T47D (cell line): ENCODE measurements at places on chromosomes 13 and 19.

GRCh38 chr19:39778763-39779162 is at the start of gene LEUTX:
Gene LEUTX (plus strand): TSS chr19:39778854. CDS start chr19:39778921, 67 bp downstream.
- DNase-seq, result no peak

DNA sequence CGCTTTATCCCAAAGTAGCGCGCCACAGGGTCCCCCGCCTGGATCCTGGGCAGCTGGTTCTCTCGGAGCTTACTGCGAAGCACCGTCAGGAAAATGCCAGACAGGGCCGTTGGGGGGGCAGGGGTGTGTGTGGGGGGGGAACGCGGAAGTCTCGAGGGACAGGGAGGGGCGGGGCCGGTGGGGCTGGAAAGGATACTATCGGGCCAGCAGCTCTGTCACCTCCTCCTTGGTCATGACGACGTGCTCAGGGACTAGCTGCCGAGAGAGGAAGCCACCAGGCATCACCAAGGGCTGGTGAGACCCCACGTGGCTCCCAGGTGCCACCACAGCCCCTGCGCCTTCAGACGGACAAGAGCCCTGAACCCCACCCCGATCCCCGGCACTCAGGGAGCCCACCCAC is 5.3 kb downstream of the POLR2E start:
- no peak for DNase-seq

DNA sequence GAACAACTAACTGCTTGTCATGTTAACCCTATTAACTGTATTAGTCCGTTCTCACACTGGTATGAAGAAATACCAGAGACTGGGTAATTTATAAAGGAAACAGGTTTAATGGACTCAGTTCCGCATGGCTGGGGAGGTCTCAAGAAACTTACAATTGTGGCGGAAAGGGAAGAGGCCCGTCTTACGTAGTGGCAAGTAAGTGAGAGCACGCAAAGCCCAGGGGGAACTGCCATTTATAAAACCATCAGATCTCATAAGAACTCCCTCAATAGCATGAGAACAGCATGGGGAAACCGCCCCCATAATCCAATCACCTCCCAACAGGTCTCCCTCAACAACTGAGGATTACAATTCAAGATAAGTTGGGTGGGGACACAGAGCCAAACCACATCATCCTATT is 34.7 kb downstream of the PHF11 start:
- no peak for DNase-seq

DNA sequence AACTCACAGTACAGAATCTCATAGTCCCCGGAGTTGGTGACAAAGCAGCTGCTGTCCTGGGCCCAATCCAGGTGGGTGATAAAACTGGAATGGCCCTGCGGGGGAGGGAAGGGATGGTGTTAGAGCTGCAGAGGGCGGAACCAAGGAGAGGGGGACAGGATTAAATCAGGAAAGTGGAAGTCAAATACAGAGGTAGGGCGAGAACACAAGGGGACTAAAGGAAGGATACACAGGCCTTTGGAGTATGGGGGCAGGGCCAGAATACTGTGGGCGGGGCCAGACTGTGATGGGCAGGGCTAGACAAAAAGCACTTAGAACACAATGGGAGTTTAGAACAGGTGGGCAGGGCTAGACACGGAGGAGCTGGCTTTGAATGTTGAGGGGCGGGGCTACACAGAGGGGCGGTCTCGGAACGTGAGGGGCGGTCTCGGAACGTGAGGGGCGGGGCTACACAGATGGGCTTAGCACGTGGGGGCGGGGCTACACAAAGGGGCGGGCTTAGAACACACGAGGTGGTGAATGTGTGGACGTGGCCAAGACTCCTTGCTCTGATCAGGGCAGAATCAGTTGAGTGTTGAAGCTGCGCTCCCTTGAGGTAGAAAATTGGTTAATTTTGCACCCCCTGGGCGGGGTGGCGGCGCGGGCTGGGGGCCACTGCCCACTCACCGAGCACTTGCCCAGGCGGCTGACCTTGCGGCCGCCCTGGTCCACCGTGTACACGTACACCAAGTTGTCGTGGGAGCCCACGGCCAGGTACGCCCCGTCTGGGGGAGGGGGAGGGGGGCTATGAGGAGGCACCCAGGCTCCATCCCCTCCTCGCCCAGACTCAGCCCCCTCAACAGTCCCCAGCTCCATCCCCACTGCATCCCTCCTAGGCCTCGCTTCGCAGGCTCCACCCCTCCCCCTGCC is 14.0 kb upstream of the GPR4 start:
- peak; percentile 83 for DNase-seq

DNA sequence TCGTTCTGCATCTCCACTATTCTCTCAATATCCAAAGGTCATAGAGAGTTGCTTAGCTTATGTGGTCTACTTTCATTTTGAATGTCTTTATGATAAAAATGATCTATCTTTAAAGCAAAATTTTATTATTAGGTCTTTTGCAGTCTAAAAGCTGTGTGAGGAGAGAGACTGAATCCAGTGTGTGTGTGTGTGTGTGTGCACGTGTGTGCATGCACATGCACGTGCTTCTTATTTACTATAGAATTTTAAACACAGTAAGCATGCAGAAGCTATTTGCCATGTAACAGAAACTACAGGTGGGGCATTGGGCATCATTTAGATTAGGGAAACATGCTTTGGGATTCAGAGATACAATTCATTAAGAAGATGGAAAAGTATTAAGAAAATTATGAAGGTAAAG is 136.0 kb upstream of the SPRY2 start:
- no peak for DNase-seq

DNA sequence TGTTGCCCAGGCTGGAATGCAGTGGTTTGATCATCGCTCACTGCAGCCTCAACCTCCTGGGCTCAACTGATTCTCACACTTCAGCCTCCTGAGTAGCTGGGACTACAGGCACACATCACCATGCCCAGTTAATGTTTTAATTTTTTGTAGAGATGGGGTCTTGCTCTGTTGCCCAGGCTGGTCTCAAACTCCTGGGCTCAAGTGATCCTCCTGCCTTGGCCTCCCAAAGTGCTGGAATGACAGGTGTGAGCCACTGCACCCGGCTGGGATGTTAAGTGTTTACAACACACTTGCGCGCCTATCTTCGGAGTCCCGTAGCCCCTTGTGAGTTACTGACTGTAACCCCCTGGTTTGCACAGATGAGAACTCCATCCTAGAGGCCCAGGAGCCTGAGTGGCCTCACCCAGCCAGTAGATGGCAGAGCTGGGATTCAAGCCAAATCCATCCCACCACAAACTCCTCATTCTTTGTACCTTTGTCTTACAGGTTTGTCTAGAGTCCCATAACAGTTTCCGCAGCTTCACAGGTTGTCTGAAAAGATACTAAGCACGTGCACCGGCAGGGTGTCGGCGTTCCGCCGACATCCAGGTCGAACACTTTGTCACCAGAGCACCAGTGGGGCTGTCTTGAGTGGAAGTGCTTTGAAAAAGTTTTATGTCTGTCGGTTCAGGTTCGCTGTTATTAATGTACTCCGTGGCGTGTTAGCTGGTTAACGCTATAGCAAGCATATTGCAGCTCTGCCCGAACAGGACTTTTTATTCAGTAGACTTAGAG is 14.7 kb downstream of the MAG start:
- no peak for DNase-seq

DNA sequence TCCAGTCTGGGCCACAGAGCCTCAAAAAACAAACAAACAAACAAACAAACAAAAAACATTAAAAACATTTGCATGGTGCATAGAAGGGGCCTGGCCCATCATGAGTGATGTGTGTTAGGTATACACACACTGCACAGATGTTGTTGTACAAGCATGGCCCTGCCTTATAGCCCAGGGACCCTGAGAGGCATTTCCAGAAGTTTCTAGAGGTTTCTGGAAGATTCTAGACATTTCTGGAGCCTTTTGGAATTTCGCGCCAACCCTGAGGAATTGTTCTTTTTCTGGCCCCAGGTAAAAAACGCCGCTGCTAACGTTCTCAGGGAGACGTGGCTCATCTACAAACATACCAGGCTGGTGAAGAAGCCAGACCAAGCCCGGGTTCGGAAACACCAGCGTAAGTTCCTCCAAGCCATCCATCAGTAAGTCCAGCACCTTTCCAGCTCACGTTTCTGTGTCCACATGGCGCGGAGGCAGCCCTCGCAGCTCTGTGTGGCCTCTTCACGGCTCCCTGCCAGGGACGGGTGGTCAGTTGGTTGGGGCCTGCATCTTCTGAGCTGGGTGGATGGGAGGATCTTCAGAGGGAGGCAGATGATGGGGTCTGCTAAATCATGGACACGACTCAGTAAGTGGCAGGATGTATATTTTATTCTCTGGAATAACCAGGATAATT is 18.4 kb upstream of the ARRDC2 start:
- DNase-seq, result no peak

GRCh38 chr13:37546087-37546486 is 52.5 kb downstream of the POSTN start:
- DNase-seq, result no peak

DNA sequence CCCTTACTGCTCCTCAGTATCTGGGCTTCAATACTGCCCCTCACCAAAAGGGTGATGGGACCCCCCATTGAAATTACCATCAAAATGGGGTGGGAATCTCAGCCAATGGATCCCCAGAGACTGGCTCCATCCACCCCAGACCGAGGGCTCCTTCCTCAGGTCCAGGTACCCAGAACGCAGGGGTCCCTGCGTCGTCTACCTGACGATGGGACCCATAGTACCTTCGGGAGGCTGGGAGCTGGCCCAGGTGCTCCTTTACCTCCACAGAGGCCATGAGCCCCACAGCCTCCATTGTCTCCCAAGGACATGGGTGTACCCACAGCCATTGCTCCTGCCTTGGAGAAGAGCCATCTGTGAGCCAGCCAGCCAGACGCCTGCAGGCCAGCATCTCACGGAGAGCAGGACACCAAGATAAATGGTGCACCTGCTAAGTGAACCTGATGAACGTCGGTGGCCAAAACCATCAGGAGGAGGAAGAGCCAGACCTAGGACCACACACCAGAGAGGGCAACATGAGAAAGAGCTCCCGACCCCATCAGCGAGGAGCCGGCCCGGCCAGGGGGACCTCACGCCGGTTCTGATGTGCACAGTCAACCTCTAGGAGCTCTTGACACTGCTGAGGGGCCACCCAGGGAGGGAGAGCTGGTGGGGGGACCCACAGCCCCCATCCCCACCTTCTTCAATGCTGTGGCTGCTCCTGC is 156.8 kb upstream of the SOX1 start:
- DNase-seq, result no peak

DNA sequence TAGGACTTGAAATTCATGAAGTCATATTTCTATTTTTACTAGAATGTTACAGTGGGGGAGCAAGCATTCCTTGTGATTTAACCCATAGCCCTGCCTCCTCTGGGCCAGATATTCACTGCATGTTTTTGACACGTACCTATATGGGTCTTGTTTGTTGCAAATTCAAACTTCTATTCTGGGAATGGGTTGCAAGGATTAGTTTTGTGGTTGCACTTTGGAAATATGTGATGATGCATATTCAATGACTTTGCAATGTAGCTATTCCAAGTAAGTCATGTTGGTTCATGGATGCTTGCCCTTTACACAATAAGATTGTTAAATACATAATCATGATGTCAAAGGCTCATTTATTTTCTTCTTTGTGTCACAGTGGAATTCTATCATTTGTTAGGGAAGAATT is 440.8 kb downstream of the TDRD3 start:
- no peak for DNase-seq

- no peak for DNase-seq
Observed at GRCh38 chr19:47615230-47615629, 6.3 kb downstream of the BICRA start.

- no peak for DNase-seq
Observed at GRCh38 chr13:44117351-44117750, 237.6 kb downstream of the LACC1 start.

DNA sequence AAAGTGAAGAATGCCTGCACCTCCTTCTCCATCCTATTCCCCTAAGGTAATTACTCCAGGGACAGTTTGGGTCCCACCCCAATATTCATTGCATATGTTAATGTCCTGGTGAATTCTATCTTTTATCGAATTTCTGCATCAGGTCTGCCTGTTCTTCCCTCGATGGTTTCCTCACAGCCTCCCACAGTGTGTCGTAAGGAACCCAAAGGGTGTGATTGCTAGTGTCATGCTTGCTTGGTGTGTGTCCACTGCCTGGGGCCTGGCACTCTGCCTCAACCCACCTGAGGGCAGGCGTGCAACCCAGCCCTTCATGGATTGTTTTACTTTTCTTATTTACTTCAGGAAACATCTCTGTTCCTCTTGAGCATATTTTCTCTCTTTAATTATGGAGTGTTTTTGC is 60.2 kb upstream of the CYSLTR2 start:
- no peak for DNase-seq

DNA sequence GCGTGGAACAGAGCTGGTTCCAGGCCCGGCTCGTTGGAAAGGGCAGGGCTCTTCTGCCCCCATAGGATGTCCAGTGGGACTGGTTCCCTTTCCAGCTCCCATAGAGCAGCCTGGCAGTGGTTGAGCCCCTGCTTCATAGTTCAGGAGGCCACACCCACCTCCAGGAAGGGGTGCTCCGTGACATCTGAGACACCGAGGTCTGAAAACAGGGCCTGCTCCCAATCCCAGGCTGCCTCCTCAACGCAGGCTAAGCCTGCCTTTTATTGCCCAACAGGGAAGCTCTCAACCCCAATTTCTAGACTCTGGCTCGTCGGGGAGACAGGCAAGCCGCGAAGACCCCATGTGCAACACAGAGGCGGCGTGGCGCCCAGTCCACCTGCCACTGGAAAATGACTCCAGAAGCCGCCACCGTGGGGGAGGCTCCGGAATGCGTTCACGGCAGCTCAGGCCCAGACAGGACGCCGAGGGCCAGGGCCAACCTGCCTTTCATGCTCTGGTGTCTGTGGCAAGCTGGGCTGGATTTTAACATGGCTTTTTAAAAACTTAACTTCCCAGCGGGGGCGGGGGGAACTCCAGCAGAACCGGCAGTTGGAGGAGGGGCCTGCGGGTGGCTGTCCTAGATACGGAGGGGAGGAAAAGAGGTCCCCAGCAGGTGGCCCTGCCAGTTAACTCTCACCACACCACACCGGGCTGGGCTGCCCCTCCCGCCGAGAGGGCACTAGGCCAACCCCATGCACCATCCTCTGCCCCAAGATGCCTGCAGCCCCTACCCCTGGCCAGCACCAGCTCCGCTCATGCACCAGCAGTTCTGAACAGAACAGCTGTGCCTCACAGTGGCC is 17.9 kb upstream of the TINCR start:
- no peak for DNase-seq

DNA sequence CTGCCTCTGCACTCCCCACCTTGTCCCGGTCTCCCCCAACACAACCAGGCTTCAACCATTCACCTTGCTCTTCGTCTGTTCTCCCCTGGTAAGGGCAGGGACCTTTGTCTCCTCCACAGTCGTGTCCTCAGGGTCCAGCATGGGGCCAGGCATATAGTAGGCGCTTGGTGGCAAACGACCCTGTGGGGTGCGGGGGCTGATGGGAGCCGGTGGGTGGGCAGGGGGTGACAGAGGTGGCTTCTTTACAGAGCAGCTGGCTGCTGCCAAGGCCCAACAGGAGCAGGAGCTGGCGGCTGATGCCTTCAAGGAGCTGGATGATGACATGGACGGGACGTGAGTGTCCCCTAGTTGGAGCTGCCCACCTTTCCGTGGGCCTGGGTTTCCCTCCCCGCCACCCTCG is 9.7 kb downstream of the PRKCSH start:
- DNase-seq, result no peak

GRCh38 chr19:8366961-8367326 is 3.0 kb downstream of the ANGPTL4 start:
- DNase-seq, result no peak

GRCh38 chr19:35119578-35120155 is 4.0 kb downstream of the FXYD3 start:
- no peak for DNase-seq

GRCh38 chr19:28960986-28961705 is 251.8 kb downstream of the UQCRFS1 start:
- DNase-seq, result no peak

GRCh38 chr13:98155475-98156109 is 12.7 kb downstream of the FARP1 start:
- peak; percentile 41 for DNase-seq
